ENCODE measurements at places on chromosomes 2 and 18.
A peak's percentile ranks its signal among the peaks of the same experiment; 100 is the strongest.

DNA sequence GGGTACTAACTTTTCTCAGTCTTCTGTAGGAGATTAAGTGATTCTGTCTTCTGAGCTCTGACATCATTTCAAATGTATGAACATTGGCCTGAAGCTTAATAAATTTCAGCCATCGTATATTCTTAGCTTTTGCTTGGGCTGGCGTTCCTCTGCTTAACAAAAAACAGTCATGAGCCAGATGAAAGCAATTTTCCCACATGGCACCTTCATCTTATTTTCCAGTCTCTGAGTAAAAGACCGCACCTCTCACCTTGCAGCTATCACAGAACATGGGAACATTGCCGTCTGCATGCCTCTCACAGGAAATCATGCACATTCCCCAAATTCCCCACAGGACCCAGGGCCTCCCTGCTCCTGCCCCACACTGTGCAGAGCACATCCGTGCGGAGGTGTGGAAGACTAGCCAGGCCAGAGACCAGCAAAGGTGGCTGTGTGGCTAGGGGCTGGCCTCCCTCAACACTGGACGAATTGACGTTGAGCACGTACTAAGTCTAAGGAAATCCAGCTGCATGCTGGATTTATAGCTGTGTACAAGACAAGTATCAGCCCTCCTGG is 531.8 kb upstream of the ID2 start:
- peak; percentile 91 for DNase-seq

DNA sequence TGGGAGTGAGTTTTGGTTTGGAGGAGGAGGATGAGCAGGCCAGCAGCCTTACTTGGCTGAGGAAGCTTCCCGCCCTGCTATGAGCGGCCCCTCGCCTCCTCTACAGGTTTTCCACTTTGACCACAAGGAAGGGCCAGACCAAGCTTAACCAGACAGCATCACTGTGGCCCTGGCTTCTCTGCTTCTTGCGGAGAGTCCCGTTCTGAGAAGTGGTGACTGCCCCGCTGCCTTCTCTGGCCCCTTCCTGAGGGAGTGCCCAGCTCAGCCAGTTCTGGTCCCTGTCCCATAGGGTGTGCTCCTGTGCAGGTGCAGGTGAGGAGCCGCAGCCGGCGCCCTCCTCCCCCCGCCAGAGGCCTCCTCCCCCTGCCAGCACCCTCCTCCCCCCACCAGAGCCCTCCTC is 101.0 kb downstream of the FAM210A start:
- DNase-seq, result no peak

GRCh38 chr2:226581661-226582060 is 218.0 kb downstream of the IRS1 start:
- DNase-seq, result peak; percentile 33

GRCh38 chr18:49206717-49207116 is 253.7 kb downstream of the DYM start:
- DNase-seq, result peak; percentile 18

GRCh38 chr2:138763971-138764370 is 16.2 kb downstream of the NXPH2 start:
- DNase-seq, result no peak

GRCh38 chr2:197080578-197081216 is 154.2 kb upstream of the PGAP1 start:
- no peak for DNase-seq

DNA sequence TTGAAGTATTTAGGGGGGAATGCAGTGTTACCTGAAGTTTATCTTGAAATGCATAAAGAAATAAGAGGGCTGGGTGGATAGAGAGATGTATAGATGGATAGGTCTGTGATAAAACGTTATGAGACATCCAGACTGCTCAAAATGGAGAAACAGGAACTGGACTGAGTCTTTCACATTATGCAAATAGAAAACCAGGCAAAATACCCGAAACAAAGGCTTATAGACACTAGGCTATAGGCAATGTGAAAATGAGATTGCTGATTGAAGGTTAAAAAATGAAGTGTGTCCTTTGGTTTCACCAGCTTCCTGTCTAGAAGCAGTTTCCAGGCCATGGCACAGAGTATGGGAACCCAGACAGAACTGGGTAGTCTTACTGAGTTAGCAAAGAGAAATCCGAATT is 24.9 kb upstream of the SLC3A1 start:
- DNase-seq, result no peak

DNA sequence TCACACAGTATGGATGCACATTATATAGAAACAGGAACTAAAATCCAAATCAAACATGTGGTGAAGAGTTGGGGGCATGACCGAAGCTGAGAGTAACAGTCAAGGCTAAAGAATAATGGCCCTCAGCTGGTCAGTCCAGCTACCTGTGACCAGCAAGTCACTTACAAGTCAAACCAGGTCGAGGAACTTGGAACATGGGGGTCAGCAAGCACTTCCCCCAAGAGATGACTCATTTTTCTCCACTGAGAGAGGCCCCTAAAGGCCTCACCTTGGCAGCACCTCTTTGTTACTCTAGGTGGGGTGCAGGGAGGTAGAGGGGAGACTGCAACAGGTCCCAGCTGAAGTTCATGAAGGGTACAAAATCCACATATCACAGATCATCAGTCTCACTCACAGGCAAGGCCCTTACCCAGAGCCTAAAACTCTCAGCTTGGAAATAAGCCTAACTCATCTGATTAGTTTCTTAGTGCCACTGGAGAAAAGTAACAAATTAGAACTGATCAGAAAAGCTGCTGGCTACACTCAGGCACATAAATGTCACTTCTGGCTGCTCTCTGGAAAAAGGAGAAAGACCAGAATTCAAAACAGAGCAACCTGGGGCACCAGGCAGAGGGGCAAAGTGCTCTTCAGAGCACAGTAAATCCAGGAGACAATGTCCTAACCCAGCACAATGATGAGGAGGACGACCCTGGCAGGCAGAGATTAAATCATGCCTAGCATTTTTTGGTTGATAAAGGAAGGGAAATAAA is 4.0 kb downstream of the SDC1 start:
- no peak for DNase-seq

GRCh38 chr2:162126527-162126926 is 25.5 kb downstream of the GCG start:
- no peak for DNase-seq

DNA sequence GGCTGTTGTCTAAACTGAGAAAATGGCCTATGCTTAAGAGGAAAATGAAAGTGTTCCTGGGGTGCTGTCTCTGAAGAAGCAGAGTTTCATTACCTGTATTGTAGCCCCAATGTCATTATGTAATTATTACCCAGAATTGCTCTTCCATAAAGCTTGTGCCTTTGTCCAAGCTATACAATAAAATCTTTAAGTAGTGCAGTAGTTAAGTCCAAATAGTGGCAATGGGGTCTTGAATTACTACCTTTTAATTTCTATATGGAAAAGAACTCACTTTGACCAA is 13.8 kb upstream of the ALLC start:
- DNase-seq, result no peak

GRCh38 chr2:65313126-65313953 is 85.7 kb downstream of the ACTR2 start:
- DNase-seq, result peak; percentile 51

DNA sequence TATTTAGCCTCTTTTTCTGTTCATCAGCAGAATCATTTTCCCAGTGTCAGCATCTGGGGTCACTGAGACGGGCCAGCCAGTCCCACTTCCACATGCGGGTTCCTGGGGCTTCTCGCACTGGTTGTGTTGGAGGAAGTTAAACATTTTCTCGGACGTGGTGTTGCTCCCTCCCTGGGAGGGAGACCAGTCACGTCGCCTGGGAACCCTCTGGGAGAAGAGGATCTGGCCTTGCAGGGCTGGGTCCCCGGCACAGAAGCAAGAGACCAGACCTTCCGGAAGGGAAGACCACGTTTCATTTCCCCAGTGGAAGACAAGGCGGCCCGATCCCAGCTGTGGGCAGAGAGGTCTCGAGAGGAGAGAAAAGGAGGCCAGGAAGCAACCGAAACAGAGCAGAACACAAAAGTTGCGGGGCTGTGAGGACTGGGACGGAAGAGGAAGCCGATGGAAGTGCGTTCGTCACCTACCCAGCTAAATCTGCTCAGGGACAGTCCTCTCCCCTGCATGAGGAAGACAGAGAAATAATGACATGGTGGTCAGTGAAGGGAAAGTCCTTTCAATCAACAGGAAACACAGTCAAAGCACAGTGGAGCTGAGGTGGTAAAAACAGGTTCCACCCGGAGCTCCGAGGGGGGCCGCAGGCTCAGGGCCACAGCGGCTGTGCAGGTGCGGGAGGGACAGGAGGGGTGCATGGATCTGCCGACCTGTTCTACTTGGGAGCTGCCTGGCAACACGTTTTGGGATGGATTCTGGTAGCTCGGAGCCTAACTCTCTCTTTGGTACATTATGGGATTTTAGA is 144.4 kb downstream of the MBP start:
- no peak for DNase-seq

DNA sequence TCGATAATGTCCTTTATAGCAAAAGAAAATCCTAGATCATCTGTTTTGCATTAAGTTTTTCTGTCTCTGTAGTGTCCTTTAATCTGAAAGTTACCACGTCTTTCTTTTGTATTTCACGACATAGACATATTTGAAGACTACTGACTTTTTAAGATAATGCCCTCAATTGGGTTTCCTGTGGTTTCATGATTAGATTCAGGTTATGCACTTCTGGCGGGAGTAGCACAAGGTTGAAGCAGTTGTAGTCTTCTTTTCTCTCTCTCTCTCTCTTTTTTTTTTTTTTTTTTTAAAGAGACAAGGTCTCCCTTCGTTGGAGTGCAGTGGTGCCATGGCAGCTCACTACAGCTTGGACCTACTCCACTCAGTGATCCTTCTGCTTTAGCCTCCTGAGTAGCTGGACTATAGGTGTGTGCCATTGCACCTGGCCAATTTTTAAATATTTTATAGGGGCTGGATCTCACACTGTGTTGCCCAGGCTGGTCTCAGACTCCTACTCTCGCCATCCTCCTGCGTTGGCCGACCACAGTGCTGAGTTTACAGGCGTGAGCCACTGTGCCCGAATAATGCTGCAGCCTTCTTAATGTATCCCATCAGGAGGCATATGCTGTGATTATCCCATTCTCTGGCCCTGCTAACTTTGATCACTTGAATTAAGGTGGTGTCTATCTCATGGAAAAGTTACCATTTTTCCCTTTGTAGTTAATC is 3.9 kb downstream of the INPP4A start:
- DNase-seq, result no peak

DNA sequence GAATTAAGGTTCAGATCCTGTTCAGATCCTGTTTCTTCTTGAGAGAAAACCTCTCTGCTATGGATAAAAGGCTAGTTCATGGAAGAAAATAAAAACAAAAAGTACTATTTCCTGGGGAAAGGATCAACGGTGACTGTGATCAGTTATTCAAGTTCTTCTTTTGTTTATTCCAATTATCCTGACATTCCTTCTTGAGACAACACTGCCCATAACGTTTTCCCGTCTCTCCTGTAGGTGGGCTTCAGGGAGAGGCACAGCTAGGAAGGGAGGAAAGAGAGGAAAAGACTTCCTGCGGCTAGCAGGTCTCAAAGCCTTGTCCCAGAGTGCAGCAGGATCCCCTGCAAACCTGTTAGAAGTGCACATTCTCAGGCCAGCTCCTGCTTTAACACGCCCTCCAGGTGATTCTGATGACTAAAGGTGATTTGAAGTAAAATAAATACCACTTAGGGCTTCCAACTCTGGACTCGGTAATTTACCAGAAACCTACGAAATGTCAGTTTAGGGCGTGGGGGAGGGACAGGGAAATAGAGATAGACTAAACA is 4.5 kb upstream of the FHL2 start:
- DNase-seq, result no peak

DNA sequence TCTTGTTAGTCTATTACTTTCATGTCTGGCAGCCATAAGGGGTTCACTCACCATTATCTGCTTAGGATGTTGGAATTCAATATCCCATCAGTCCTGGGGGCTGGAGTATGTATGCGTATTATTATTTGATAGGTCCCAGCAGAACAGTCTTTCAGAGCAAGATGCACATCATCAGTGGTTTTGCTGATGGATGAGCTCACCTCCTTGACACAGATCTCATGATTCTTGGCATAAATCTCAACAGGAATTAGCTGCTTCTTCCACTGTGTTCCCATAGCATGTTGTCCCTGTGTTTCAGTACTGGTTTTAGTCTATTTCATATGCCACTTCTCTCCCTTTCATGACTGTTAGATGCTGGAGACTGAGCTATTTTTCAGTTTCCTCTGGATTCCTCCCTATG is 442.5 kb downstream of the ARHGAP15 start:
- no peak for DNase-seq

DNA sequence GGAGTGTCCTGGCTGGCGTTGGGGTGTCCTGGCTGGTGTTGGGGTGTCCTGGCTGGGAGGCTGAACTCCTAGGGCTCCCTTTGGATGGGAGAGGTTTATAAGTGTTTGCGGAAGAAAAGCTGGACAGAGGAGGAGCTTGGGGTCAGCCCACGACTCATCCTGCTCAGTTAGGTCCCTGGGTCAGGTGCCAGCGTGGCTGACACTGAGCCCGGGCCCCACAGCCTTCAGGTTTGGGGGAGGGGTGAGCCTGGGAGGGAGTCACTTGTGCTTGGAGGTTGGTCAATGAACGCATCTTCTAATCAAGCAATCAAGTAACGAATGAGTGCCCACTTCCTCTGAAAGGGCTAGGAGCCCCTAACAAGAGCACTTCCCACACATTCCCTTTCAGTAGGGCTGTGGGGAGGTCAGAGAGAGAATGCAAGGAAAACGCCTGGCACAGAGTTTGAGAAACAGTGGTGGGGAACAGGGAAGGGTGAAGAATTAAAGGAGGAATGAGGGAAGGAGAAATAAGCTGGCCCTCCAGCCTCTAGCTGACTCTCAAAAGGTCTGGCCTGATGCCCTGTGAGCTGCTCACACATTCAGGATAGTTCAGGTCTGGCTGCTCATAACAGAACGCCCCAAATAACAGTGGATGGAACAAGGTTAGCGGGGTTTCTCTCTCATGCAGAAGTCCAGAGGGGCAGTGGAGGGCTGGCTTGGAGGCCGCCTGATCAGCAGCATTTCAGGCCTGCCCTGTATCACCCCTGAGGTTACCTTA is 670 bp downstream of the KCNIP3 start:
- no peak for DNase-seq

- DNase-seq, result peak; percentile 63
Measured at GRCh38 chr2:42663106-42663780, 94.8 kb downstream of the MTA3 start.

GRCh38 chr2:18425210-18425703 is 135.2 kb downstream of the RDH14 start:
- no peak for DNase-seq

- peak; percentile 77 for DNase-seq
Measured at GRCh38 chr18:55136864-55137263, 177.6 kb upstream of the CCDC68 start.

- DNase-seq, result no peak
Measured at GRCh38 chr2:75458201-75458600, 102.5 kb downstream of the EVA1A start.

DNA sequence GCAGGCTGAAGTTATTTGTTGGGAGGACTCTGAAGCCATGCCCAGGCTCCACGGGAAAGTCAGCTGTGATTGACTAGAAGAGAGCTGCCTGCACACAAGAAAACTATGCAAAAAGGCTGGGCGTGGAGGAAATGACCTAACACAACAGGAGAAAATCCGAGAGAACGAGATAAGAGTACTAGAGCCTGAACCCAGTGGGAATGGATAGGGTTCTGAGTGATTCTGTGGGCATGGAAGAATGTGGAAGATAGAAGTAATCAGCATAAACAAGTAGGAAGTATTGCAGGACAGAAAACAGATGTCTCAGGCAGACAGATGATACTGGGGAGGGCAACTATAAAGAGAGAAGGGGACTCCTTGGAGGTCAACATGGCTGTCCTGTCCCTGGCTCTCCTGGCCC is 12.1 kb upstream of the COPS8 start:
- DNase-seq, result peak; percentile 74

Measured in fibroblast of skin of right biceps (primary cell).